Stimulated activated CD4-positive, alpha-beta T cell treated with anti-CD3 and anti-CD28 coated beads, Interleukin-2, amount 100 ng/mL, for 48 hours (primary cell): ENCODE measurements at places on chromosomes 2 and 18.

- no peak for DNase-seq
Observed at GRCh38 chr2:32772638-32773447, 145.0 kb downstream of the TTC27 start.

DNA sequence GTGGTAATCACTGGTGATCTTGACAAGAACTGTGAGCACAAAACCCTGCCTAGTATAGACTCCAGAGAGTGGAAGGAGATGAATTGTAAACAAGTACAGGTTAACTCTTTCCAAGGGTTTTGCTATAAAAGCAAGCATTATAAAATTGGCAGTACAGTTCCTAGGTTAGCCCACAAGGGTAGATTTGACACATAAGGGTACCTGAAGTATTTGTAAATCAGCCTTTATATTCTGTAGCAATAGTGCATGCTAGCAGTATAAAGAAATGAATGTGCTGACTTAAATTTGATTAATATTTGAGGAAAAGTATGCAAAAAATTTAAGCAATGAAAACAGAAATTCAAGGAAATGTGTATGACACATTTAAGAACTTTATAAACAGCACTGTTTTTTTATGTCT is 42.4 kb downstream of the SP3 start:
- DNase-seq, result no peak

DNA sequence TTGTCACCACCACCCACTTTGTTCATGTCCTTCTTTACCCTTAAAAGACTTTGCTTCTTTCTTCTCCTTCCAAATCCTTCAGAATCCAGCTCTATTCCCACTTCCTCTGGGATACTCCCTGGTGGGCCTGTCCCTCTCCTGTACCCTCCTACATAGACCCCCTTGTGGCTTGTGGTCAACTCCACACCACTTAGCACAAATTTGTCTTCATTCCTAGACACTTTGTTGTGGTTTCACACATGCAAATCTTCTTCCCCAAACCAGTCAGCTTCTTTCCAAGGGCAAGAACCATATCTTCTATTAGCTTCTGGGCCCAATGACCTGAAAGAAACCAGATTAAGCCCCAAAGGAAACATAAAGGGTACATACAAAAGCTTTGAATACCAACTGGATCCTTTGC is 342.4 kb downstream of the TNS1 start:
- DNase-seq, result no peak

- DNase-seq, result no peak
Observed at GRCh38 chr2:234691968-234692955, 195.4 kb upstream of the ARL4C start.
